K562 (cell line): ENCODE measurements at places on chromosomes 5 and 9. TPM values are rescaled to one million over a fixed set of nuclear protein-coding genes. Genes with fewer than 3 reads are reported as not detected.
A peak's percentile ranks its signal among the peaks of the same experiment; 100 is the strongest.

Gene TLE1
- total RNA-seq: 0.11 and 0.20 TPM in 2 replicates

Gene PCDHGA10
- total RNA-seq: 0.07 and 0.13 TPM in 2 replicates

Gene FGF18
- 0.18 TPM in 1 of 2 replicates, not detected in the other for total RNA-seq

Gene BAAT
- 0.27 and 0.36 TPM in 2 replicates for total RNA-seq

Gene ELOVL7
- total RNA-seq: 9.4 and 11.6 TPM in 2 replicates

Gene SLC45A2
- 0.13 and 0.16 TPM in 2 replicates for total RNA-seq

Gene OR2S2
- not detected in 2 replicates for total RNA-seq

Gene DPYSL3
- 0.49 and 0.55 TPM in 2 replicates for total RNA-seq

Gene TMED7
- 52.4 and 57.9 TPM in 2 replicates for total RNA-seq

DNA sequence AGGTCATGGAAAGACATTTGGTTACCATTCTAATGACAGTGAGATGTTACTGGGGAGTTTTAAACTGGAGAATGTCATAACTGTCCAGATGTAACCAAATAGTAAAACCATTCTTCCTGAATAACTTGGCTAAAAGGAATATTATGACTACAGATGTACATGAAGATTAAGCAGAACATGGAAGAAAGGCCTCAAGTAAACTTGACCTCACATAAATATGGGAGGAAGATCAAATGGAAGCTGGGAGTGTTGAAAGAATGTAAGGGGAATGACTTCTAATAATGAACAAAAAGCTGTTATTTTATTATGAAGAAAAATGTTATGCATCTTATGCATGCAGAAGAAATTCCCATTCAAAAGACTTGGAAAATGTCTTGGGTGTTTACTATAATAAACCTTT, 107.7 kb upstream of the CDKN2B start:
- no peak overlapping the region for H3K27ac ChIP-seq
- no peaks in the 10 kb centered on the region for H3K4me1 ChIP-seq
- H3K36me3 ChIP-seq: no peaks in the 10 kb centered on the region
- H3K4me3 ChIP-seq: no peak overlapping the region

- no peak for DNase-seq
- no peaks in the 10 kb centered on the region for H3K4me1 ChIP-seq
- H3K4me3 ChIP-seq: no peak overlapping the region
- H3K27ac ChIP-seq: no peak overlapping the region
- peaks cover 14% of the 10 kb centered on the region; the same call in 1 of the 2 replicates for H3K27me3 ChIP-seq
These were observed 95.8 kb upstream of the ANKRD55 start for GRCh38 chr5:56328753-56329560.

GRCh38 chr9:132644251-132644650, 25.5 kb downstream of the DDX31 start:
- H3K4me3 ChIP-seq: no peak overlapping the region
- H3K4me1 ChIP-seq: no peaks in the 10 kb centered on the region
- peaks cover 97% of the 10 kb centered on the region for H3K36me3 ChIP-seq
- peak; percentile 10 for DNase-seq
- H3K27ac ChIP-seq: no peak overlapping the region
- H3K27me3 ChIP-seq: no peaks in the 10 kb centered on the region

DNA sequence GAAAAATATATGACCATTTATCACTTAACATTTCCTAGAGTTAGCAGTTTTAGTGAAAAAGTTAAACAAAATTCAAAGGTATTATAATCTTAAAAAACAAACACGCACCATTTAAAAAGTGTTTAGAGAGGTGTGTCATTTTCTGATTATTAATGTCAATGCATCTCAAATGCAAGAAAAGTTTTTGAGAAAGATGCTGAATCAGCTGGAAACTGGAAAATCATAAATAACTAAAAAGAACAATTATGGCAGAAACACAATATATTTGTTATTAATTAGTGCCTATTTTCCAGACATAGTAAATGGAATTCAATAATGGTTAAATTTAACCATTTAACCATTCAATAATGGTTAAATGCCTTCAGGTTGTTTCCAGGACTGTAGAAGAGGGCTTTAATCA, 64.9 kb downstream of the RICTOR start:
- H3K4me3 ChIP-seq: no peak overlapping the region
- no peaks in the 10 kb centered on the region for H3K27me3 ChIP-seq
- peaks cover 39% of the 10 kb centered on the region for H3K36me3 ChIP-seq
- no peak for DNase-seq

DNA sequence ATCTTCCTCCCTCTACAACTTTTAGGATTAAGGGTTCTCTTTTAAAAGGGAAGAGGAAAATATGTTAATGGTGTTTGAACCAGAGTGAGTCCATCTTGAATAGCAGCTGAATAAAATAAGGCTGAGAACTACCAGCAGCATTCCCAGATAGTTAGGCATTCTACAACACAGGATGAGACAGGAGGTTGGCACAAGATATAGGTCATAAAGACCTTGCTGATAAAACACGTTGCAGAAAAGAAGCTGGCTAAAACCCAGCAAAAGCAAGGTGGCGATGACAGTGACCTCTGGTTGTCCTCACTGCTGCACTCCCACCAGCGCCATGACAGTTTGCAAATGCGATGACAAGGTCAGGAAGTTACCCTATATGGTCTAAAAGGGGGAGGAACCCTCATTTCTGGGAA, 77.8 kb downstream of the PLK2 start:
- H3K27me3 ChIP-seq: no peaks in the 10 kb centered on the region
- H3K4me3 ChIP-seq: no peak overlapping the region
- H3K4me1 ChIP-seq: no peaks in the 10 kb centered on the region
- H3K27ac ChIP-seq: no peak overlapping the region
- no peaks in the 10 kb centered on the region for H3K36me3 ChIP-seq

DNA sequence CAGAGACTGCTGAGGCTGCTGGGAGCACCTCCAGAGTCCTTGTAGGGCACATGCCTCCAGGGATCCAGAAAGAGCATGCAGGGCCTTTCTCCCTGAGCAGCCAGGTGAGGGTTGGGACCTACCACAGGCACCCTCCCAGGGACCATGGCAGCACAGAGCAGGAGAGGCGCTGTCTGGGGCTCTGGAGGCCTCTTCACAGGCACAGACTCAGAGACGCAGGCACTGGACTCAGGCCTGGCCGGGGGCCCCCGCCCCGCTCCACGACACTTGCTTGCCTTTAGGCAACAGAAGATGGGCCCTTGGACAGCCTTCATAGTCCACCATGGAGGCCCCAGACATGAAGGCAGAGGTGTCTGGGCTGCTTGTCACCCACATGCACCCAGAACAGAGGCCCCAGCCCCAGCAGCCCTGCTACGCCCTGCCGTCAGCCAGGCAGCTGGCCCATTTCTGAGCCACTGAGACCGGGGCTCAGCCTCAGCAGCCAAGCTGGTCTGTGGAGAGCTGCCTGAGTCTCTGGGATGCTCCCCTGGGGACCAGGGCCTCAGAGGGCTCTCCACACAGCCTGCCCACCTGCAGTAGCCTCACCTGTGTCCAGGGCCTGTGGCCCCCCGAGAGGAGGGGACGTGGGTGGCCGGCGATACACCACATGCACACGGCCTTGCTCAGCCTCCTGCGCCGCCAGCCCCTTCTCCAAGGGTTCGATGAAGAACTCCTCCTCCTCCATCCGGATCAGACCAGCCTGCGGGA, 72.8 kb downstream of the ADAMTS2 start:
- H3K27me3 ChIP-seq: no peaks in the 10 kb centered on the region
- DNase-seq: no peak
- no peaks in the 10 kb centered on the region for H3K36me3 ChIP-seq
- H3K4me1 ChIP-seq: 0 out of 3 replicates have a peak, but pooled peaks cover 4% of the 10 kb centered on the region
- H3K27ac ChIP-seq: no peak overlapping the region

DNA sequence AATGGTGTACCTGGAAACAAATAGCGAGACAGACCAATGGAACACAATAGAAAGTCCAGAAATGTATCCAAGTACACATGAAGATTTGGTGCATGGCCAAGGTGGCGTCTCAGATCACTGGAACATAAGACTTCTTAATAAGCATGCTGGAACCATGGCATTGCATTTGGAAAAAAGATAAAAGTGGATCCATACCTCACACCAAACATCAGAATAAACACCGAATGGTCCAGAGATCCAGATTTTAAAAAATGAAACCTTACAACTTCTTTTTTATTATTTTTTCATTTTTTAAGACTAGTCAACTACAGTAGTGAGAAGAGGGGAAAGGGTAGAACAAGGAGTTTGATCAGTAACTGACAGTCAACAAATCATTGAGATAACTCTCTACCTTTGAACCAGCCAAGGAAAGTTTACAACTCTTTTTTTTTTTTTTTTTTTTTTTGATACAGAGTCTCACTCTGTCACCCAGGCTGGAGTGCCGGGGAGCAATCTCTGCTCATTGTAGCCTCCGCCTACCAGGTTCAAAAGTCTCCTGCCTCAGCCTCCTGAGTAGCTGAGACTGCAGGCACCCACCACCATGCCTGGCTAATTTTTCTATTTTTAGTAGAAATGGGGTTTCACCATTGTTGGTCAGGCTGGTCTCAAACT, 8.8 kb upstream of the DUSP1 start:
- H3K4me3 ChIP-seq: no peak overlapping the region
- DNase-seq: no peak
- H3K27me3 ChIP-seq: no peaks in the 10 kb centered on the region
- no peaks in the 10 kb centered on the region for H3K36me3 ChIP-seq

- H3K4me1 ChIP-seq: no peaks in the 10 kb centered on the region
- no peaks in the 10 kb centered on the region for H3K27me3 ChIP-seq
- H3K4me3 ChIP-seq: no peak overlapping the region
- no peak overlapping the region for H3K27ac ChIP-seq
- no peak for DNase-seq
- peaks cover 2% of the 10 kb centered on the region; the same call in 2 of the 3 replicates for H3K36me3 ChIP-seq
These were observed 787.1 kb upstream of the CTNND2 start for GRCh38 chr5:12691330-12691729.

- no peak overlapping the region for H3K27ac ChIP-seq
- DNase-seq: no peak
- H3K4me1 ChIP-seq: no peaks in the 10 kb centered on the region
- H3K27me3 ChIP-seq: no peaks in the 10 kb centered on the region
- H3K36me3 ChIP-seq: peaks cover 90% of the 10 kb centered on the region
- H3K4me3 ChIP-seq: no peak overlapping the region
These were observed 13.1 kb downstream of the MIER3 start for GRCh38 chr5:56938858-56939257.

DNA sequence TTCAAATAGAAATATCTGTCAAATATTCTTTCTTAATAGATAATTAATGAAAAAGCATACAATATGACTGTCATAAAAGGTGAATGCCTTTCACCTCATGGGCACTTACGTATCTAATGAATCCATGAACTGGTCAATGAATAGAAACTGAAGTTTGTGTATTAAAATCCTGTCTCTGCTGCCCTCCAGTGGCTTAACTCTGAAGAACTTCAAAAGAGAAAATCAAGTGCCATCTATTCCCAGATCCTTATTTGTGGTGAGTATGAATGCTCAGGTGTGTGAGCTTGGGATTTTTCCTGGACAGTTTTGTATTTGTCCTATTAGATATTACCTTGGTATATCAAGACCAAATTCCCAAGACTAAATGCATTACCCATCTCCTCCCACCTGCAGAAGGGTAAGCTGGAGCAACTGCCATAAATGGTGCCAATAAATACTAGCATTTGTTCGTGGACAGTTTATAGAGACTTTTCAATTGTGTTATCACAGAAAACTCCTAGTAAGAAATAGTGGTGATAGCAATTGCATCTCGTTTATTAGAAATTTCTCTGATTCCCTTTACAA, 44.0 kb upstream of the SVEP1 start:
- H3K4me3 ChIP-seq: no peak overlapping the region
- no peaks in the 10 kb centered on the region for H3K4me1 ChIP-seq
- no peaks in the 10 kb centered on the region for H3K27me3 ChIP-seq
- H3K36me3 ChIP-seq: no peaks in the 10 kb centered on the region
- no peak overlapping the region for H3K27ac ChIP-seq

GRCh38 chr5:77024490-77024889, 5.7 kb upstream of the AGGF1 start:
- no peak overlapping the region for H3K4me3 ChIP-seq
- no peaks in the 10 kb centered on the region for H3K36me3 ChIP-seq
- H3K27ac ChIP-seq: no peak overlapping the region
- H3K27me3 ChIP-seq: no peaks in the 10 kb centered on the region
- no peaks in the 10 kb centered on the region for H3K4me1 ChIP-seq

DNA sequence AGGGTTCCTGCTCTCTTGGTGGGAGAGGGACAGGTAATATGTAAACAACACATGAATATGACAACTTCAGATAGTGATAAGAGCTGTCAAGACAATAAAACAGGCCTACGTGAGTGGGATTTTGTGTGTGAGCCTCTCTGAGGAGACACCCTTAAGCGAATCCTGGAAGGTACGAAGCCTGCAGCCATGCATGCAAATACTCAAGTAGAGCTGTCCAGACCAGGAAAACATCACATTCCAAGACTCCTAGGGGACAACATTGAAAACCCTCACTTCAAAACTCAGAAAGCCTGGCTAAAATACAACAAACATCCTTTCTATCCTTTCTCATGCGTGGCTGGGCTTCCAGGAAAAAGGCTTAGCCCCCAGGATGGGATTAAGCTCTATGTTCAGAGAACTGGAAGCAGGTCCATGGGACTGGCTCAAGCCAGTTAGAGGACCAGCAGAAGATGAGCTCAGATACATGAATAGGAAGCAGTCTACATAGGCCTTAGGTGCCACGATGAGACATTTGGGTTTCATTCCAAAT, 124.8 kb upstream of the IQGAP2 start:
- H3K27ac ChIP-seq: no peak overlapping the region
- no peak overlapping the region for H3K4me3 ChIP-seq
- no peak for DNase-seq
- H3K27me3 ChIP-seq: peaks cover 20% of the 10 kb centered on the region
- H3K4me1 ChIP-seq: no peaks in the 10 kb centered on the region
